ENCODE measurements at places on chromosomes 2 and 18.

GRCh38 chr2:148900350-148900837, 25.4 kb downstream of the KIF5C start:
- no peak for DNase-seq

DNA sequence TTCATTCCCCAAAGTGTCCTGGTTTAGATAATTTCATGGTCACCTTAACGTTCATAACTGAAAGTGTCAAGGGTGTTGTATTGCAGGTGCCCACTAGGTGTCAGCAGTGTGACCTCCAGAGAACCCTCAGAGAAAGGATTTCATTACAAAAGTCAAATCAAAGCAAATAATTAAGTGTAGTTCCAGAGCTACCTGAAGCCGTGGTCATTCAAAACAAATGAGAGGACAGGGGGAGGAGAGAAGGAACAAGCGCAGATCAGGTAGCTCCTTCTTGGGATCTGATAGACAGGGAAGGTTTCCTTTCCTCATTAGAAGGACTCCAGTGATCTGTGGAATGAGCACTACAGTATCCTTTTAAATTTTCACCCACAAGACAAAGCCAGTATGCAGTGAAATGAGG, at the start of gene SLC9A4:
Gene SLC9A4 (plus strand): TSS at position 207 of the 400 bp plus-strand sequence. CDS start 534 bp downstream, outside the sequence.
- peak; percentile 12 for DNase-seq

GRCh38 chr18:49560624-49561288, 1.1 kb upstream of the LIPG start:
- DNase-seq: no peak

GRCh38 chr18:39260565-39260964, 1695.0 kb upstream of the CELF4 start:
- DNase-seq: no peak

- DNase-seq: no peak
Measured at GRCh38 chr2:238108423-238109183, 8.5 kb downstream of the ESPNL start.

DNA sequence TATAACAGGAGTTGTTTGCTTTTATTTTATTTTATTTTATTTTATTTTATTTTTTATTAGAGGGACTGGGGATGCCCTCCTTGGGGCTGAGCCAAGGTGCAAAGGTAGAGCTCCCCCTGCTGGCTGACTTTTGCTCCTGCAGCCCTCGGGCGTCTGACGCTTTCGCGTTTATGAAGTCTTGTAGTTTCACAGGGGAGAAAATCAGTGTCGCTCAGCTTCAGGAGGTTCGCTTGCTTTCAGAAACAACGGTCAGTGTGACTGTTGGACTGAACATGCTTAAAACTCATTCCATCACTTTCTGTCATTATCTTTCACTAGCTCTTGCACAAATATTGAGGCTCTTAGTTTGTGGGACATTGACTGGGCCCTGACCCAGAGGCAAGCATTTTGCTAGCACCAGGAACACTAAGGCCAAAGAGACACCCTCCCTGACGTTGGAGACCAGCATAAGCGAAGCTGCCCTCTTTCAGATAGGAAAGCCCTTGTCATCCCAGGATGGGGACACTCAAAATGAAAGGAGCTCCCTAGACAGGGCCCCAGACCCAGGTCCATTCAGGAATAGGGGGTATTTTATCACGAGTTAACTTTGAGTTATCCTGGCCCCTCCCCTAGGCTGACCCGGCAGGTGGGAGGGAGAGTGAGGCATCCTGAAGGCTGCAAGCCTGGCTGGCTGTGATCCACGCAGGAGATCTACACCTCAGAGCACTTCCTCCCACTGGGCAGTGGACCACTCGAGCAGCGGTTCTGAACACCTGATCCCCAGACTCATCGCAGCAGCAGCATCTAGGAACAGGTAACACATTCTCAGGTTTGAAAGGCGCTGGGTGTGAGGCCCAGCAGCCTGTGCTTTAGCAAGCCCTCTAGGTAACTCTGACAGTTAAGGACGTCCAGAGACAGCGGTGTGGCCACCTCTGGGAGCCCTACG, 34.4 kb downstream of the LGALSL start:
- peak; percentile 68 for DNase-seq

DNA sequence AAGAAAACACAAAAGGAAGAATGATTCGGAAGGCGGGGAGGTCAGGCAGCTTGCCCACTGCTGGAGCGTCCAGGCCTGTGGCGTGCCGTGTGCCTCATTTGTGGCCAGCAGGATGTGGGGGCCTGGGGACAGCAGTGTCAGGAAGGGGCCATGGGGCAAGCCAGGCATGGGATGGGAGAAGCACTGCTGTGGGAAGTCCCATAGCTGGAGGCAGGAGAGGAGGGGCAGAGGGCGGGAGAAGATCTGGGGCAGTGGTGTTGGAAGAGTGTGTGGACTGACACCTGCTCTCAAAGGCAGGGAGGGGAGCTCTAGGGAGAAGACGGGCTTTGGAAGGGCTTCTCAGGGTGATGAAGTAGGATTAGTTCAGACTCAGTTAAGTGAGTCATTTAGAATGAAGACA, 133.7 kb downstream of the ACOXL start:
- DNase-seq: no peak

GRCh38 chr2:78779761-78780160, 245.7 kb upstream of the REG3G start:
- no peak for DNase-seq

DNA sequence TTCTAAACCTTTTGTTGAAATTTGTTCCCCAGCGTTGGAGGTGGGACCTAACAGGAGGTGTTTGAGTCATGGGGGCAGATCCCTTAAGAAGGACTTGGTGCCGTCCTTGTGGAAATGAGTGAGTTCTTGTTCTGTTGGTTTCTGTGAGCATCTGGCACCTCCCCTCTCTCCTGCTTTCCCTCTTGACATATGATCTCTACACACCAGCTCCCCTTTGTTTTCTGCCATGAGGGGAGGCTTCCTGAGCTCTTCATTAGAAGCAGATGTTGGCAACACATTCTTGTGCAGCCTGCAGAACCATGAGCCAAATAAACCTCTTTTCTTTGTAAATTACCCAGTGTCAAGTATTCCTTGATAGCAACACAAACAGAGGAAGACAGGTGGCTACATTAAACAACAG, 23.8 kb downstream of the NABP1 start:
- no peak for DNase-seq

DNA sequence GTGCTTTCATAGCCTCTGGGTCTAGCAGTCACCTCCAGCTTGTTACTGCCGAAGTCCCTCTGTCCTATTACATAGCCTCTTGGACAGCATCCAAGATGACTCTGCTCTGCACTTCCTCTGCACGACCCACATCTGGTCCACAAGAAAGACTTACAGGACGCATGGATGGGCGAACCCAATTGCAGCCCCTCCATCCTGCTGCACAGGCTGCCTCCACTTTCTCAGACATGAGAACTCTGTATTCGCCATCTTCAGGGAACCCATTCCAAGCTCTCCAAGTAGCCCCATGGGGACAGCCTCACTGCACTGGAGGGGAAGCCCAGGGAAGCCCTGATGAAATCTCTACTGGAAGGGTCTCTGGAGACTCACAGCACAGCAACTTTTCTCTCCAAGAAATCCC, 172.1 kb downstream of the GFPT1 start:
- no peak for DNase-seq

GRCh38 chr2:42132191-42132965, 36.8 kb upstream of the EML4 start:
- DNase-seq: no peak

All from stimulated activated CD8-positive, alpha-beta memory T cell treated with anti-CD3 and anti-CD28 coated beads, Interleukin-4, amount 100 ng/mL, for 1 hour (primary cell).